ENCODE measurements at places on chromosomes 3 and 15.
A peak's percentile ranks its signal among the peaks of the same experiment; 100 is the strongest.

DNA sequence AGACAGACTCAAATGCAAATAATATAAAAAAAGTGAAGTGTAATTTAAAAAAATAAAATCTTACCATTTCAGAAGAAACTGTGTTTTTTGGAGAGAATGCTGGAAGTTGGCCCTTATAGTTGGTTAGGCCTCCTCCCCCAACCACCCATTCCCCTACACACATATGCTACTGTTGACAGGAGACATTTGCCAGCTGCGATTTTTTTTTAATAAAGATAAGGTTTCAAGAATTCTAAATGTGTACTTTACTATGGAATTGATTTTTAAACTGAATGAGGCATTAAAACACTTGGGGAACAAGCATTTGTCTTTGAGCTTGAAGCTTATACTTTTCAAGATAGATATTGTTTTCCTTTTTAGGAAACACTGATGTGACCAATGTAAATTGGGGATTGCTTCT is 4.4 kb upstream of the SSR3 start:
- DNase-seq, result no peak

GRCh38 chr3:55634345-55634744 is 147.2 kb upstream of the WNT5A start:
- DNase-seq, result no peak

GRCh38 chr3:20095470-20095869 is 55.2 kb downstream of the KAT2B start:
- DNase-seq, result no peak

DNA sequence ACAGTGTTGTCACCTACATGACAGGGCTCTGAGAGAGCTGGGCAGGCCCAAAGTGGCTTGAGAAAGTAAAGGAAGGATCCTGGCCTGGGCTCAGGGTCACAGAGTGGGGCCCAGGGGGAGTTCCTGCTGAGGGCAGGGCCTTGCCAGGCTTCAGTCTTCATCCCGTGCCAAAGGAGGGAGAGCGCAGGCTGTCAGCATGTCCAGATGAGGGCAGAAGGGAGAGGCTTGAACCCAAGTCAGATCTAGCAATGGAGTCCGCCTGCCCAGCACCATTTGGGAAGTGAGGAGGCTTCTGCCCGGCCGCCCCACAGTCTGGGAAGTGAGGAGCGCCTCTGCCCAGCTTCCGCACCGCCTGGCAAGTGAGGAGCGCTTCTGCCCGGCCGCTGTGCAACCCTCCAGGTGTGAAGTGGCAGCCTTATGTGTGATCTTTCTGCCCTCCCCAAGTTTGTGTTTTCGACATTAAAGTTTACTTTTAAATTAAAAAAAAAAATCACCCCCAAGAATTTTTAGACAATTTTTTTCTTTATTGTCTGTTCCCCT is 303.6 kb upstream of the PROK2 start:
- no peak for DNase-seq

- no peak for DNase-seq
These were observed 50.2 kb upstream of the CCR4 start for GRCh38 chr3:32901005-32901932.

DNA sequence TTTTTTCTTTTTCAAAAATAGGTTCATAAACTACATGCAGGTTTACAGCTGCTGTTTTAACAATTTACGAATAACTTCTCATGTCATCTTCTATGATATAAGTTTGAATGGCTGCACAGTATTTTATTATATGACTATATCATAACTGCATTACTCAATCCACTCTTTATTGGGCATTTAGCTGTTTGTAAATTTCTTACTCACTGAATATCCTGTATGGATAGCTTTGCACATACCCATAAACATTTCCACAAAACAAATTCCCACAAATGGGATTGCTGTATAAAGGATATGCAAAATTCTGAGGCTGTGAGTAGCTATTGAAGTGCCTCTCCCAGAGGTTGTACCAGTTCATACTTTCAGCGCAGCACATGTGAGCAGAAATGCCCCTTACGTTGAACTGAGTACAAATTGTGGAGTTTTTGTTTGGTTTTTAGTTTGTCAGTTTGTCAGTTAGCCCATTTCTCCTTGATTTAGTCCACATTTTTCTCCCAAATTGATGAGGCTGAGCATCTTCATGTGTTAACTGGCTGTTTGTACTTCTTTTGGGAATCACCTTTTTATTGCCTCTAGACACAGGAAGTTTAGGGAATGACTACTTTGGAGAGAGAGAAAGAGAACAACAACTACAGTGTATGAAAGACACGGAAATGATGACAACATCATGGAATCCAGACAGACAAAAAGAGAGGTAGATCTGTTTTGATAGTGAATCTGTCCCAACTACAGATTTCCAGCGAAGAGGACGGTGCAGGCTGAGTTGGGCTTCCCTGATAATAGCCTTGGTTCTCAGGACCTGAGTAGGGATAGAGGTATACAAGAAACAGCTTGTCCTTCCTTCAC is 24.8 kb downstream of the TTC23 start:
- DNase-seq, result no peak

- peak; percentile 37 for DNase-seq
These were observed 5.7 kb downstream of the EIF4G1 start for GRCh38 chr3:184320104-184320445.

GRCh38 chr15:32698773-32699390 is 18.9 kb upstream of the GREM1 start:
- no peak for DNase-seq

DNA sequence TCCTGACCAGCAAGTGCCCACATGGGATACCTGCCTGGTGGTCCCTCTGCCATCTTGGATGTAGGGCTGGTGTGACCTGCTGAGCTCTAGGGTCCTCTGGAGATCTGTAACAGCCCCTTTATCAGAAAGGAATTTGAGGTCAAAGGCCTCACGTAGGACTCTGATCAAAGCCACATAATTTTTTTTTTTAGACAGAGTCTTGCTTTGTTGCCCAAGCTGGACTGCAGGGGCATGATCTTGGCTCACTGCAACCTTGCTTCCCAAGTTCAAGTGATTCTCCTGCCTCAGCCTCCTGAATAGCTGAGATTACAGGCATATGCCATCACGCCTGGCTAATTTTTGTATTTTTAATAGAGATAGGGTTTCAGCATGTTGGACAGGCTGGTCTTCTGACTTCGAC is 9.5 kb downstream of the ITGB5 start:
- DNase-seq, result no peak

GRCh38 chr3:35733341-35733740 is 94.0 kb downstream of the ARPP21 start:
- no peak for DNase-seq

- DNase-seq, result no peak
These were observed 19.7 kb upstream of the CGNL1 start for GRCh38 chr15:57356636-57357035.

GRCh38 chr3:41095702-41096101 is 103.6 kb upstream of the CTNNB1 start:
- DNase-seq, result no peak

DNA sequence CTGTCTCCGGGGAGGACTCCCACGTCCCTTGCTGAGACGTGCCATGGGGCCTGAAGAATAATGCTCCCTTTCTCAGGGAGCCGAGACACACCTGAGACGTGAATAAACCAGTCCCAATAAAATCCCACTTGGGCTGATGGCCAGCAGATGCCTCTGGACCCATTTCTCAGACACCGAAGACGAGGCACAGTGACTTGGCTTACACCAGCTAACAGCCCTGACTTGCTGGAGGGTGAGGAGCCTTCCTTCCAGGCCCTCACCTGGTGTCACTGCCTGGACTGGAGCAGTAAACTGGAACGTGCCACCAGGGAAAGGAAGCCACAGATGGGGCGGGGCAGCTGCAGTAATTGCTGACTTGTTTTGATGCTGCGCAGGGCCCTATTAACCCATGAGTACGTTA is 189.7 kb downstream of the PDZRN3 start:
- no peak for DNase-seq

- DNase-seq, result no peak
These were observed 166.7 kb upstream of the PRICKLE2 start for GRCh38 chr3:64392001-64392400.

GRCh38 chr3:25695731-25696420 is 31.2 kb upstream of the TOP2B start:
- no peak for DNase-seq

DNA sequence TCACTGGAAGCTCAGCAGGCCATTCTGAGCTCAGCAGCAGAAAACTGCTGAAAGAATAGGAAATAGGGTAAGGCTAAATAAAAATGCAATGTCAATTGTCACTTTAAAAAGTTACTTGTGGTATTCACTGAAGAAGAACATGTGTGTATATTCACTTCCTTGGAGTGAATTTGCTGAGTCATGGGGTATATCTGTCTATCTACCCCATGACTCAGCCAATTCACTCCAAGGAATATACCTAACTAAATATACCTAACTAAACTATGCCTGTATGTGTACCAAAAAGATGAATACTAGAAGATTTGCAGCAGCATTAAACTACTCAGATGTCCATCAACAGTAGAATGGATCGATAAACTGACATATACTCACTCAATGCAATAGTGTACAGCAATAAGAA is 69.5 kb upstream of the KCNAB1 start:
- no peak for DNase-seq

DNA sequence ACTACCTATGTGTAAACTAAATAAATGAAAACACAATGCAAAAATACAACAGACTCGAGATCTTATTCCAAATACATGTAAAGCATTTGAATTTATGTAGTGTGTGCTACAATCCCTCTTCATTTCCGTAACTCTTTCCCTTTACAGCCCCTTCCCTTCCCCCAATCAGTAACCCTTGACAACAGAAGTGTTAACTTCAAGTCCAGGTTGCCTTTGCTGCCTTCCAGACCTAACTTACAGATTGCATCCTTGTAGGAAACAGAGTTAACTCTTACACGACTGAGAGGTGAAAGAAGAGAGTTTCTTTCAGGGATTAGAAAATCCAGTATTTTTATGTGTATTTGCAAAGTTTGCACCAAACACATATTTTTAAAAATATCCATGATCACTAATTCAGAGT is 1.4 kb upstream of the ROBO1 start:
- DNase-seq, result no peak

GRCh38 chr3:196222876-196223595 is 6.7 kb downstream of the SLC51A start:
- DNase-seq, result no peak

GRCh38 chr3:188943591-188943990 is 228.2 kb upstream of the TPRG1 start:
- DNase-seq, result no peak

GRCh38 chr3:32340039-32340438 is 51.6 kb upstream of the CMTM7 start:
- DNase-seq, result no peak

- DNase-seq, result peak; percentile 65
These were observed 3.8 kb downstream of the HEG1 start for GRCh38 chr3:125051715-125052581.

GRCh38 chr3:32048487-32049182 is 57.8 kb upstream of the GPD1L start:
- no peak for DNase-seq

DNA sequence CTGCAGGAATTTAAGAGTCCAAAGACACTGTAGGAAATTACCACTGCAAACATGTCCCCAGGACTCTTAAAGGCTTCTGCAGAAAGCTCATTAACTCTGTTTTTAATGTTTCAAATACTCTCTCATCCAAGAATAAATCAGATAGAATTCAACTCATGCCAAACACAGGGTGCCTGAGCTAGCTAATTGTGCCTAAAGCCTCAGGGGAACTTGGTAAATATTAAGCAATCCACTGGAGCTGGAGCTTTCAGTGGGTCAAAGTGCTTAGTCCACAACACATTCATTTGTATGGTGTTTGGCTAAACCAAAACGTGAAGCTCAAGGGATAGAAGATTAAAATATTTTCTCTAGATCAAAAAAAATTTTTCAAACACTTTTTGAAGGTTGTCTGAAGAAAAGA is 131.4 kb downstream of the THRB start:
- DNase-seq, result no peak

DNA sequence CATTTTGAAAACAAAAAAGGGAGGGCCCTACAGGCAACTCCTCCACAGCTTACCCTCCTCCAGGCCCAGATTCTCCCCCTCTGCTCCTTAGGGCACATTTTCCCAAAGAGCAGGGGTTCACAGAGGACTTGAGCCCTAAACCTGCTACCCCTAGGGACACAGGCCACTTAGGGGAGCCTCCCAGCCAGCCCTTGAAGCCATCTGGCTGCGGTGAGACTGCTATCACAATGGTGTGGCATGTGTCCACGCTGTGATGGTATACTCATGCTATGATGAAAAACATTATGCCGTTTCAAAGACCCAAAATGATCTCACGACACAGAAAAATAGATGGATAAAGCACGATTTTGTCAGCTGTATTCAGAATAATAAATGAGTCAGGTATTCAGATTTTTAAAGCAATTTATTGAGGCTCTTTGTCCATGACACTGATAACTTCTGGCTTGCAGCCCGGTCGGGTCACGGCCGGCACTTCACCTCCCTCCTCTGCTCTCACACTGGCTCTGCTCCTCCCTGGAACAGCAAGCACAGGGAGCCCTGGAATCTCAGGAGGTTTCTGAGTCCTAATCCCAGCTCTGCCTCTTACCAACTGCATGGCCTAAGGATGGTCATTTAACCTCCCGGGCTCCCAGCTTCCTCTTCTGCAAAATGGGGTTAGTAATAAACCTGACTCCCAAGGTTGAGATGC is 115.3 kb downstream of the MEGF11 start:
- no peak for DNase-seq

- DNase-seq, result no peak
These were observed 4.0 kb downstream of the MAP3K13 start for GRCh38 chr3:185366913-185367312.

- no peak for DNase-seq
These were observed 50.2 kb downstream of the PDHB start for GRCh38 chr3:58383476-58383875.

- no peak for DNase-seq
These were observed 28.5 kb downstream of the OSTN start for GRCh38 chr3:191227541-191227940.

DNA sequence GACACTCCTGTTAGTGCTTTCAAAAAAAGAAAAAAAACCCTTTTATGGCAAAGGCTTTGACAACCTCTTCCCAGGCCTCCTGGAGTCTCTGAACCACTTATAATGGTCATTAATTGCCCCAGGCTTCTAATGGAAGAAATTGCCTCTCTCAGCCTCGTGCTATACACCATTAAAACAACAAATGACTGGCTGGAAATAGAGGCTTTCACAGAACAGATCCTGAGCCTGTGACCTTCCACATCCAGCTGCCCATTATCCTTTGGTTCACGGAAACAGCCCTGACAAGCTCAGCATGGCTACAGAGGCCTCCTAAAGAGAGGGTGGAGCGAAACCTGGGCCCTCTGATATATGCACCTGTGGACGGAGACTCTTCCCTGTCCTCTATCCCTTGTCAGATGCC is 26.8 kb upstream of the MKRN3 start:
- DNase-seq, result no peak

DNA sequence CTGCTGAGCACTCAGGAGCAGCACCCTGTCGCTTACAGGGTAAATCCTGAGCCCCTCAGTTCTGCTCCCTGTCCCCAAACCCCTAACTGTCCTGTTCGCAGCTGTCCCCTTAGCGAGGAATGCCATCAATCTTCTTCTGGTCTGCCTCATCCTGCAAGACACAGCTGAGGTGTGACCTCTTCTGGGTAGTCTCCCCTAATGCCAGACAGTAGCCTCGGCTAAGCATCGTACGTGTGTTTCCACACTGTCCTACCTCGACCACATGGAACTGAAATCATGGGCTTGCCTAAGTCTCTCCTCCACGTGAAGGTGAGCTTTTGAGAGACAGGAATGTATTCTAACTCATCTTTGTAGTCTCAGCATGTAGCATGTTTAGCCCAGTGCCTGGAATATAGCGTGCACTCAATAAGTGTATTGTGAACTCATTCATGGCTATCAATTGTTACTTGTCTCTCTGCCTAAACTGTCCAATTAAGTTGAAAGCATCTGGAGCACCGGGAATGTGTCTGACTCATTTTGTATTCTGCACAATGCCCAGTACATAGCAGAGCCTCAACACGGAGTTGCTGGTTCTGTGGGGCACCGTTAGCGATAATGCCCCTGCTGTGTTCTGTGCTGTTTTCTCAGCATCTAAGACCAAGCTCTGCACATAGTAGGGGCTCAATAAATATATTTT is 90.2 kb downstream of the HES1 start:
- no peak for DNase-seq

Measured in stimulated activated CD8-positive, alpha-beta memory T cell treated with anti-CD3 and anti-CD28 coated beads, Interleukin-4, amount 100 ng/mL, for 24 hours (primary cell).